ENCODE measurements at places on chromosomes 3 and 15.

DNA sequence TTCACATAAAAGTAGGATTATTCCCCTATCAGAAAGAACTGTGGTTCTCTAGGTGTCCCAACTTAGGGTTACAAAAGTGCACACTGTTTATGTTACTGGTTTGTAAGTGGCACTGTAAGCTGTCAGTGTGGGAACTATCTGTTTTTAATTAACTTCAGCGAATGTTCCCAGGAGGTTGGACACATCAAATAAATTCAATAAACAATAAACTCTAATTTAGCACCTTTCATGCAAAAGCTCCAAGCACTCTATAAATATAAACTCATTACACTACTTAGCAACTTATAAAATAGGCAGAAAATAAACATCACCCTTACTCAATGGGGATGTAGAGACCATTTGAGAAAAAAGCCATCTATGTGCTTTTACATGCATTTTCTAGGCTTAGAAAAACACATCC lies 168.4 kb upstream of the SLC2A2 start:
- no peak for DNase-seq

GRCh38 chr3:196159952-196160804 lies 51.0 kb downstream of the ZDHHC19 start:
- DNase-seq, result no peak

- DNase-seq, result peak; percentile 78
Measured at GRCh38 chr15:74956648-74957475, at the start of gene RPP25. TSS of gene RPP25 (minus strand) at chr15:74956772. CDS start at chr15:74956583, 189 bp downstream.

GRCh38 chr15:27646531-27646930 lies 452.6 kb downstream of the OCA2 start:
- no peak for DNase-seq

- no peak for DNase-seq
Measured at GRCh38 chr15:62209322-62209721, 44.2 kb upstream of the C2CD4B start.

GRCh38 chr15:64355348-64355943 lies 527 bp downstream of the CSNK1G1 start:
- peak; percentile 46 for DNase-seq

- DNase-seq, result no peak
Measured at GRCh38 chr15:98403169-98403568, 245.2 kb upstream of the IGF1R start.

DNA sequence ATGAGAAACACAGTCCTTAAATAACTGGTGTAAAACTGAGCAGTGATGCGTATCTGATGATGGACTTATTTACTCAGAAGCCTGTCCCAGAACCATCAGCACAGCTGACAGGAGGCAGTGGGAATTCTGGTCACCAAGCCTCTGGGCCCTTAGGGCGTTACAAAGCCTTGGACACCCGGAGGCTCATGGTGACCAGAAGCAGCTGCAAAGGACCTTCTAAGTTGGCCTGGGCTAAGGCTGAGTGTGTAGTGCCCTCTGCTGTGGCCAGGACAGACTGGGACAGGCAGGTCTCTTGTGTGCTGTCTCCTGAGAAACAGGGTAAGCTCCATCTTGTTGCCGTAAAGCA lies 168.9 kb downstream of the ATP10A start:
- DNase-seq, result no peak

GRCh38 chr3:108970561-108970960 lies 16.9 kb upstream of the GUCA1C start:
- DNase-seq, result no peak

GRCh38 chr15:69088300-69088965 lies 72.0 kb upstream of the GLCE start:
- DNase-seq, result no peak

GRCh38 chr15:99704444-99704838 lies 28.8 kb downstream of the LYSMD4 start:
- no peak for DNase-seq

GRCh38 chr15:57064033-57064432 lies 145.6 kb downstream of the TCF12 start:
- DNase-seq, result no peak
